ENCODE measurements at places on chromosomes 1 and 21.

DNA sequence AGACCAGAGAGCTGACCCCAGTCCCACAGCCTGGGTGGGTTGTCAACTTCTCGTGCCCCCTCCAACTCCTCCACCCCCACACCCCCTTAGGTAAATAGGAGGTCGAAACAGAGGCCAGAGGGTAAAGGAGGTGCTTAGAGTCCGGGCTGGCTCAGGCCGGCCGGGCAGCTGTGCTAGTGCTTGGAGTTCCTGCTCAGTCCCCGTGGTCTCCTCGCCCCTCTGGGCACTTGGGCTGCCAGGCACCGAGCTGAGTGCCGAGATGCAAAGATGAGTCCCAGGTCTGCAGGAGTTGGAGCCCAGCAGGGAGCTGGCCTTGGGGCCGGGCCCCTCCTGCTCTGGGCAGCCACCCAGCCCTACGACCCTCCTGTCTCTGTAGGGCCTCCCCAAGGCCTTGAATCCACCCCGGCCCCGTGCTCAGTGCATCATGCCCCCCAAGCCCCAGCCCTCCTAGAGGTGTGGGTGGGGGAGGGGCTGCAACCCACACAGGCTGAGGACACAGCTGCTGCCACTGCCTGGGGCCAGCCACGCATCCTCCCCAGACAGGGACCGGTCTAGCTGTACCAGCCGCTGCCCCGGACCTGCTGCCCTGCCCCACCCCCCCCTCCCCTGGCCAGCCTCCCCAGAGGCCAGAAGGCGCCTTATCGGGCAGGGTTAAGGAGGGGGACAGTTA is 1.9 kb downstream of the SMIM1 start:
- ATAC-seq, result no peak

DNA sequence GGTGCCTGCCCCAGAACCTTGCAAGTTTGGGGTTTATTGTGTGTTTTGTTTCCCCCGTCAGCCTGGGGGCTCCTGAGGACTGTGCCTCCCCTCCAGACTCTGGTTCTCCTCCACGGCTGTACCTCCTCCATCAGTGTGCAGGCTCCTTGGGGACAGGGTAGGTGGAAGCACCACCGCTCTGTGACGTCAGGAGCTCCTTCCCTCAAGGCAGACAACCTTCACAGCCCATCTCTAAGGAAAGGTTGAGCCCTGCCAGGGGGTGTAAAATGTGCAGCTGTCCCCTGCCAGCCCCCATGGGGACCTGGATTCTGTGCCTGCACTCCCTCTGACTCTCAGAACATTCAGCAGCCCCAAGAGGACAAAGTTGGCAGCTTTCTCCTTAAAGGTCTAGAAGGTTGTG is 465 bp upstream of the HSPB7 start:
- ATAC-seq, result no peak

DNA sequence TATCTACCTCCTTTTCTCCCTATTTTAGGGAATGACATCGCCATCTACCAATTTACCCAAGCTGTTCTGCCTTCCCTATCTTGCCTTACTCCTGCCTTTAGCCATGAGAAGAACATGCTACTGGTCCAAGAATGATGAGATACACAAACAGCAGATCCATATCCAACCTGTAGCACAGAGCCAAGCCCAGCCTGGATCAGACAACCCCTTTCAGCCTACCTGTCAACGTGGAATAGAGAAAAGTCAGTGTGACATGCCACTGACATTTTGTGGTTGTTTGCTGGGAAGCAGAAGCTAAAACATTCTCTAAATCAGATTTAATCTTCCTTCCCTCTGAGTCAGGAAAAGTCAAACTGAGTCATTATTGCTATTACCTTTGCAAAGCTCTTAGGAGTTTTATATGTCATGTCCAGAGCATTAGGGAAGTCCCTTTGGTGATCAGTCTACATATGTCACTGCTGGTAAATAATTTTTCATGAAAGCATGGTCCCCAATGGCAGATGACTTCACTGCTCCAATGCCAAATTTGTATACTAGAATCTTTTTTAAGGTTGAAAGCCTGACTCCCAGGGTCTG is 143.1 kb downstream of the TPR start:
- no peak for ATAC-seq

GRCh38 chr1:106571109-106571508 is 485.4 kb upstream of the PRMT6 start:
- ATAC-seq, result no peak

DNA sequence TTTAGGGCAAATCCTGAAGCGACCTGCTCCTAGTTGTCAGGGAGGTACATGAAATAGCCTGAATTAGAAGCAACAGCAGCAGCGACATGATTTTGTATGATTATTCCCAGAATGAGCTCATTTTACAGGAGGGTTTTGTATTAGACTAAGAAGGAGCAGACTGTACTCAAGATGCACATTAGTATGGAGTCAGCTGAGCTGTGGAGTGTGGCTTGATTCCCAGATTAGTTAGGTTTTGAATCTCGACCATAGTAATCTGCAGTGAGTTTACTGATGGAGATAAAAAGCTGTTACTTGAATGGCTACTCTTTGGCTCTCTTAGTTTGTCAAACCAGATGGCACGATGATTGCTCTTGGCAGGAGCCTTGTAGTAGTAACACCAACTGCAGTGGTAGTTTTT is 143.1 kb downstream of the PHTF1 start:
- no peak for ATAC-seq

DNA sequence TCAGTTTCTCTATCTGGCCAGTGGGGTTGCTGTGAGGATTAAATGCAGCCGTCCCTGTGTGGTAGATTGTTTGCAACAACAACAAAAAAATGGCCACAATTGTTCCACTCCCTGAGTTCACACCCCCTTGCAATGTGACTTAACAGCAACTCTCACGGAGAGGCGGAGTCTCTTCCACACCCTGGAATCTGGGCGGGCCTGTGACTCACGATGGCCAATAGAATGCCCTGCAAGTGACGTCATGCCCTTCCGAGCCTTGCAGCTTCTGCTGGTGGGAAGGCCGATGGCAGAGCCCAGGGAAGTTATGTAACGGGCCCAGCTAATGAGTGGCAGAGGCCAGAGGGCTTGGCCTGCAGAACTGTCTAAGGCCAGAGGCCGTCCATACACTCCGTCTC is 87.9 kb downstream of the RIPK4 start:
- ATAC-seq, result no peak

- ATAC-seq, result no peak
These were observed 16.6 kb upstream of the STRIP1 start for GRCh38 chr1:110017792-110018191.

- ATAC-seq, result no peak
These were observed 115.0 kb downstream of the UBE2U start for GRCh38 chr1:64318428-64318827.

DNA sequence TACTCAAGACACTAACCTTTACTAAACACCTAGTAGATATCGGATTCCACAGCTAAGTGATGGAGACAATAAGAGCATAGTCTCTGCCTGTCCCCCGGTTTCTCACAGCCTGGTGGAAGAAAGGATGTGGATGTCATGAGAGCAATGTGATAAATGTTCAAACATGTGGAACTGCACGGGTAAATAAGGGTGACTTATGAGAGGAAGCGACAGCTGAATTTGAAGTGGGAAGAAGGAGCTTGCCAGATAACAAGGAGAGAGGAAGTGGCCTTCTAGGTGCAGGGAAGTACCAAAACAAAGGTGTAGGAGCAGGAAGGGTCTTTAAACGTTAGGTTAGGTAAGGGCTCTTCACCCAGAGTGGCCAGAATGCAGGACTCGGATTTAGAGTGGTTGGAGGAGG is 178.6 kb upstream of the NRIP1 start:
- ATAC-seq, result no peak

DNA sequence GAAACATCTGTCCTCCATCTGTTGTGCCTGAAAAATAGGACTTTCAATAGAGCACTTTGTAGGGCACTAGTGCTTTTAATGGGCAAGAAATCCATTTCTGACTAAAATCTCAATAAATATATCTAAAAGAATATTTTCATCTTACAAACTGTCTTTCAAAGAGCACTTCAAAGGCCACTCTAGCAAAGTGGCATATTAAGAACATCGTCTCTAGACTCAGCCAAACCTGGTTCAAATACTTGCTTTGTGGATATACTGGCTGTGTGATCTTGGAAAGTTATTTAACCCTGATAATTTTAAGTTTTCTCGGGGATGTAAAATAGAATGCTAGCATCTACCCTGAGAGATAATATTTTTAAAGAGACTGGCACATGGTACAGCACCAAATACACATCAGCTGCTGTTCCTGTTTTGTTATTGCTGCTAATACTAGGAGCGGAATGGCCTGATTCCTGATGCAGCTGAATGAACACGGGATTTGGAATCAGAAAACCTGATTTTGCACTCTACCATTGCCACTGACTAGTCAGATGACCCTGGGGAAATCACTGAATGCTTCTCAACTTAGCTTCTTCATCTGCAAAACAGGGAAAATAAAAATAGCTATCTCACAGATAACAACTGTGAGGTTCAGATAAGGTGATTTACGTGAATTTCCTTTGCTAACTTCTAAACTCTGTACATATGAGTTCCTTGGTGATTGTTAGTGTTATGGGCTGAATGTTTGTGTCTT is 25.2 kb upstream of the LRRC8C start:
- no peak for ATAC-seq

DNA sequence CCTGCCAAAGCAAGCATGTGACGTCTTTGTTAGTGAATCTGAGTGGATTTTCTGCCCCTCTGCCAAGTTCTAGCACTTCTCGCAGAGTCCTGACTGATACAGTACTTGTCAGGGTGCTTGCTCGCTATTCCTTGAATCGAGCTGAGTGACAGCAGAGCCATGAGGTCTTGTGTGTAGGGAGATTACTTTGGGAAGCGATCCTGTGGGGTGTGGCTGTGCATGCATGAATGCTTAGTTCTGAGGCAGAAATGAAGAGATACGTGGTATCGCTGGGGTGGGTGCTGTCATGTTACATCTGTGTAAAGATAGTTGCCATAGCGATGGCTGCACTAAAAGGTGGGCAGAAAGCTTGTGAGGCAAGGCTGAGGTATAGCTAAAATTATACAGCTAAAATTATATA is 19.3 kb upstream of the DNAJC28 start:
- no peak for ATAC-seq

DNA sequence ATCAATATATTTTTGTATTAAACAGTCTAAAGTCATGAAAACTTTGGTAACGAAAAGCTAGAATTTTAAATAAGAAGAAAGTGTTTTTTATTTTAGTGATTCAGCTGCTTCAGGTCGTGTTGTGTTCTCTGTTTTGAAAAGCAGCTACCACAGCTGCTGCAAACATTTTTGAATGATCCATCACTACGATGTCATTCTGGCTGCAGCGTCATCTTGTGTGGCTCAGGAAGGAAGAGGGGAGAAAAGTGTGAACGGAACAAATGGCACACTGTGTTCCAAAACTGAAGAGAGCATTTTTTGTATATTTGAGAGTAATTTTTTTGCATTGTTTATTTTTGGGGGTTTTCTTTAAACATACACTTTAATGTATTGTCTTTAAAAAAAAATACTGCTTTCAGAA is 323.0 kb upstream of the ADGRL2 start:
- ATAC-seq, result no peak

- ATAC-seq, result no peak
These were observed 7.2 kb upstream of the ATP1A1 start for GRCh38 chr1:116365857-116366256.

DNA sequence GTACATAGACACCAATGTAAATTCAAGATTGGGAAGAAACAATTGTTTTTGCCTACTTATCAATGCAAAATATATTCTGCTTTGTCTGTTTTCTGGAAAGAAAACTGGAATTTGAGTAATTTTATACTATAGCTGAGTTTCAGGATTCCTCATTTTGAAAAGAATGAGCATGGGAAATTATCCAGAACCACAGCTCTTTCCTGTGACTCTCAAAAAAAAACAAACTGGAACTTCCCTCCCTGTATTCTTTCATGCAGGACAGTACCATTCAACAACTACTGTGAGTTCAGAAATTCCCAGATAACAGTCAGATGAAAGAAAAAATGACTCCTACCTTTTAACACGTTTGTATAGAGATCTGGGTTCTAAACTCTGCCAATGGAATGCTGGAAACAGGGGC is 372.4 kb downstream of the TGFB2 start:
- no peak for ATAC-seq

- no peak for ATAC-seq
These were observed 64.4 kb upstream of the BARHL2 start for GRCh38 chr1:90781534-90781933.

DNA sequence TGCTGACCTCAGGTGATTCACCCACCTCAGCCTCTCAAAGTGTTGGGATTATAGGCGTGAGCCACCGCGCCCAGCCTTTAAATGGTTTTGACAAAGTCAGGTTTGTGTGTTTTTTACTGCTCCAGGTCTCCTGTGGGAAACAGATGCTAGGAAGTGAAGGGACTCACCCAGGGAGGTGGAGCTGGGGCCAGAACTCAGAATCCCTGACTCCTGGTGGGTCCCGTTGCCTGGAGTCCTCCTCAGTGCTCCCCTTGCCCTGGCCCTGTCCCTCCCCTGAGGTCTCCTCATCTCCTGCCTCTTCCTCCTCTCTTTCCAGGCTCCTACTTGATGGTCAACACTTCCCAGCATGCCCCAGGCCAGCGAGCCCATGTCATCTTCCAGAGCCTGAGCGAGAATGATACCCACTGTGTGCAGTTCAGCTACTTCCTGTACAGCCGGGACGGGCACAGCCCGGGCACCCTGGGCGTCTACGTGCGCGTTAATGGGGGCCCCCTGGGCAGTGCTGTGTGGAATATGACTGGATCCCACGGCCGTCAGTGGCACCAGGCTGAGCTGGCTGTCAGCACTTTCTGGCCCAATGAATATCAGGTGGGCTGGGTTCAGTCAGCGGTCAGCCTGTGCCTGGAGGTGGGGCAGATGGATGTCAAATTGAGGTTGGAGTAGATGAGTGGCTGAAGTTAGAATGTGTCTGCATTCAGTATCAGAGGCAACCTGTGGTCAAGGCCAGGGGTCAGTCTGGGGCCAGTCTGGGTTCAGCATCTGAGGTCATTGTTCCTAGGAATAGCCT is 22.1 kb downstream of the PTPRU start:
- ATAC-seq, result no peak

DNA sequence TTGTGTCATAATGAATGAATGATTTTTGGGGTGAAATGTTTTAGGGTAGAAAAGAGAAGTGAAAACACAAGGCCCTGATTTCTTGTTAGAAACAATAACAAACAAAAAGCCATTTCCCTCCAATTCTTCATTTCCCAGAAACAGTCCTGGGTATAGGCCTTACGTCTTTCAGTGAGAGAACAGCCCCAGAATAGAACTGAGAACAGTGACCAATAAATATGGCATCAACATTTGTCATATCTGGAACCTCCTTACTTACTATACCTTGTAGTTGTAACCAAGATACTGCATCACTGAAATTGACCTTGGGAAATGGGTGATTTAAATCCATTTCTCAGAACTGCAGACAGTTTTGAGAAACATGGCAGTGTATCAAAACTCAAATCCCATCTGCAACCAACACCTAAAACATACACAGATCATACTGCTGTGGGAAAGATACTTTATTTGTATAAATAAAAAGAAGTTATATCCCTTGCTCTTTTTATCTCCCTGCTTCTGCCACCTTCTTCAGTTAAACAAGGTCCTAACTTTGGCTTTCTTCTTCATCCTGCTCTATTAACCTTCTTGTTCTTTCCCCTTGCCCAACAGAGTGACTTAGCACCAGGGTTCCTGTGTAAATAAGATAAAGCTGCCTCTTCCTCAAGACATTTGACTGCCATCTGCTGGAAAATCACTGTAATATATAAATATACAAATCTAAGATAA is 19.5 kb downstream of the XKR8 start:
- ATAC-seq, result peak; percentile 46
